ENCODE measurements at places on chromosomes 11 and 22.

- no peak for DNase-seq
Observed at GRCh38 chr22:43329061-43329460, 14.1 kb downstream of the SCUBE1 start.

DNA sequence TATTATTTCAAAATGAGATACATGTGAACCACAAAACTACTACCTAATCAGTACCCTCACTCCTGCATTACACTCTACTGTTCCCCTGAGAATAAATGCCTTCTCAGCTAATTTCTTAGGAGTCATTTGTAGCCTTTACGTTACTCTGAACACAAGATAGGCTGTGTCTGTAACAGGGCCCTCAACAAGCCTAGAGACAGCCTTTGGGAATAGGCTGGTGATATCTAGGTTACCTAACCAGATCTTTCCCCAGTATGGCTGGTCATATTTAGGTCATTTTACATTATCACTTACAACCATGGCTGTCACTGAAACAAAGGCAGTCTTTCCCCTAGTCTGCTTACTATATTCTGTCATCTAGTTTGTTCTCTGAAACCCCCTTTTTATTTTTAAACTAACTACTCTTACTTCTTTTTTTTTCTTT is 14.2 kb downstream of the ATM start:
- DNase-seq: no peak

GRCh38 chr11:127674754-127675153 is 674.2 kb upstream of the KIRREL3 start:
- no peak for DNase-seq

- DNase-seq: no peak
Observed at GRCh38 chr22:23263651-23264555, 83.6 kb downstream of the BCR start.

- no peak for DNase-seq
Observed at GRCh38 chr22:38935023-38935422, 22.4 kb upstream of the APOBEC3A start.

GRCh38 chr11:125289419-125290098 is 125.0 kb downstream of the PKNOX2 start:
- DNase-seq: no peak

DNA sequence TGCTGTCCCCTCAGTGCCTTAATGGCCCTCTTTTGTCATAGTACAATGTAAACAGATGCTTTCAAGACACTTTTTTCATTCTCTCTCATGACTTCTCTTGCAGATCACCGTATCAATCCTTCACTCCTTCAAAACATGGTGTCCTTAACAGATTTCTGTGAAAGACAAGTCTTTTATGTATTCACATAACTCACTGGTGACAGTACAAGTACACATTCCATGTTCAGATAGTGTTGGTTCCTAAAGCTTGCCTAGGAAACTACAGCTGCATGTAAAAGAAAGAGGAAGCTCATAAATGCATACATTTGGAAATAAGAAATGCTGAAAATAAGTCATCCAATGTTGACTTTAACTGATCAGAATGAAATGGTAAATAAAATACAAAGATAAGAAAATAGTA is 5.0 kb upstream of the OR52E6 start:
- DNase-seq: no peak

DNA sequence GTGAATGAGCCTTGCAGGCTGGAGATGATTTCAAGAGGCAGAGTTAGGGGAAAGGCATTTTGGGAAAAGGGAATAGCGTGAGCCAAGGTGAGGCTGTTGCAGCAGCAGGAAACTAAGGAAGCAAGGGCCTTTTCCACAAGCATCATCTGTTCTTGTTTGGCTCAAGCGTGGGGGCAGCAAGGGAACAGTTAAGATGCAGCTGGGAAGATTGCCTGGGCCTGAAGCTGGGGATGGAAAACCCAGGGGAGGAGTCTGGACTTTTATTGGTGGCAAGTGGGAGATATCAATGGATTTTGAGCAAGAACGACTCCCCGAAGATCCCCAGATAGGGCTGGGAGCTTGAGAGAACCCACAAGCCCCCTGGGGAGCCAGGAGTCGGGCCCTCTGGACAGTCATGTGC is 27.3 kb upstream of the PICK1 start:
- no peak for DNase-seq

- DNase-seq: no peak
Observed at GRCh38 chr11:19715373-19715772, 2.7 kb downstream of the NAV2 start.

DNA sequence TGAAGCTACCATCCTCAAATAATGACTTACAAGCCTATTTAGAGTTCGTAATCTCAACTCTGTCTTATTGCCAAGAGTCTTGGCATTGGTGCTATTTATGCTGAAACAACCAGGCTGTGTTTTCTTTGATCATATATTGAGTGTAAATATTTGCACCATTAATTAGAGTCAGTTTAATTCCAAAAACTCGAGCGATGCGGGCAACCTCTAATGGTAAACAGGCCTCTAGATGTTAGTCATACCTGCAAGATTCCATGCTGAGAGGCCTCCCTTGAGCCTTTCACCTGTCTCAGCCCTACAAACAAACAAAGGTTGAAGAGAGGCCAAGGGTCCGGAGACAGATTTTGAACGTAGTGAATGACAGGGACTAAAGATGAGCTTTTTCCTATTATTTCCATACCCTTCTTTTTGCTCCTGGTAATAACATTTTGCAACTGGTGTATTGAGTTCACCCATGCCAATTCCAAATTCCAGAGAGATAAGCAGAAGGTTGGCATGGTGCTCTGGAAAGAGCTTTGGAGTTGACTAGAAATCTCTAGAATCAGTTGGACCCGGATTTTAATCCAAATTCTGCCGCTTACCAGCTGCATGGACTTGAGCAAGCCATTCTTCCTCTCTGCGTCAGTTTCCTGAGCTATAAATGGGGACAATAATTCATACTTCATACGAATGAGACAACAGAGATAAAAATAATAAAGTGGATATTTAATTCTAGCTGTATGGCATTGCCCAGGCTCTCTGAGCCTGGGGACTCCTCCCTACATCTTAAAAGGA is 99.1 kb upstream of the ANO1 start:
- DNase-seq: no peak

DNA sequence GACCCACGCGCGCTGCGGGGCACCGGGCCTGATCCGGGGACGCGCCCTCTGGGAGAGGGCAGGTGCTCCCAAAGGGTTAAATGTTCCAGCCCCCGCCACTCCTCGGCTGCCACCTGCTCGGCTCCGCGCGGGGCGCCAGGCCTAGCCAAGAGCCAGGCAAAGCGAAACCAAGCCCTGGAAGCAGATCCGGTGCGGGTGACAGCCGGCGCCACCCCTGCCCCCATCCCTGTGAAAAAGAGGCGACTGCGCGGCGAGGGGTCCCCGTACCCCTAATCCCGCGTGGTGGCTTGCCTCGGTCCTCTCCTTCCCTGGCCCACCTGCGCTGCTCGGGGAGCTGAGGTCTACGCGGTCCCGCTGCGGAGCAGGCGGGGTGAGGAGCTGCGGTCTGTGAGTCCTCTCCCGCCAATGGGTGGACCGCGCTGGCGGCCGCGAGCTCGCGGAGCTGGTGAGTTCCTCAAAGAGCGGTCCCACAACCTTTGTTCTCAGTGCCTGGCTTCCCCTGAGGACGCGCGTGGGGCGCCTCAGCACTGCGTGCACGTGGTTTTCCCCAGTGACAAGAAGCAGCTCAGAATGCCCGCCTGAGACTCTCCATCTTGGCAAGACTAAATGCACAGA is at the start of gene ME3:
TSS of gene ME3 (minus strand) at position 610 of the 615 bp plus-strand sequence.
- no peak for DNase-seq

DNA sequence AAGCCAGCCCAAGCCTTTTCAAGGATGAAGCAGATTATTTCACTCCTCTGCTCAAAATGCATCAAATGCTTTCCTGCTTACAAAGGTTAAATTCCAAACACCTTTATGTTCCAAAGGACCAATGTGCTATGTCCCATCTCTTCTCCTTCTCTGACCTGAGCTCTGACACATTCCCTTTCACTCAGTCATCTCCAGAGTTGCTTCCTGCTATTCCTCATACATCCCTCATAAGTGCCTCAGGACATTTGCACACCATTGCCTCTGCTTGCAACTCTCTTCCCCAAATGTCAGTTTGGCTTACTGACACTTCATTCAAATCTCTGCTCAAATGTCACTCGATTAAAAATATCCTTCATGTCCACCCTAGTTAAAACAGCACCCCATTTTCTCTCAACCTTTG is 53.3 kb upstream of the BMAL1 start:
- no peak for DNase-seq

- no peak for DNase-seq
Observed at GRCh38 chr11:18066626-18067025, 20.6 kb upstream of the TPH1 start.

DNA sequence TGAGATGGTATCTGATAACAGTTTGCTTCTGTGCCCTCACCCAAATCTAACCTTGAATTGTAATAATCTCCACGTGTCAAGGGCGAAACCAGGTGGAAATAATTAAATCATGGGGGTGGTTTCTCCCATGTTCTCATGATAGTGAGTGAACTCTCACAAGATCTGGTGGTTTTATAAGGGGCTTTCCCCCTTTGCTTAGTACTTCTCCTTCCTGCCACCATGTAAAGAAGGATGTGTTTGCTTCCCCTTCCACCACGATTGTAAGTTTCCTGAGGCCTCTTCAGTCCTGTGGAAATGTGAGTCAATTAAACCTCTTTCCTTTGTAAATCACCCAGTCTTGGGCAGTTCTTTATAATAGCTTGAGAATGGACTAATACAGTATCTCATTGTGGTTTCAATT is 8.5 kb upstream of the OVCH2 start:
- DNase-seq: no peak

DNA sequence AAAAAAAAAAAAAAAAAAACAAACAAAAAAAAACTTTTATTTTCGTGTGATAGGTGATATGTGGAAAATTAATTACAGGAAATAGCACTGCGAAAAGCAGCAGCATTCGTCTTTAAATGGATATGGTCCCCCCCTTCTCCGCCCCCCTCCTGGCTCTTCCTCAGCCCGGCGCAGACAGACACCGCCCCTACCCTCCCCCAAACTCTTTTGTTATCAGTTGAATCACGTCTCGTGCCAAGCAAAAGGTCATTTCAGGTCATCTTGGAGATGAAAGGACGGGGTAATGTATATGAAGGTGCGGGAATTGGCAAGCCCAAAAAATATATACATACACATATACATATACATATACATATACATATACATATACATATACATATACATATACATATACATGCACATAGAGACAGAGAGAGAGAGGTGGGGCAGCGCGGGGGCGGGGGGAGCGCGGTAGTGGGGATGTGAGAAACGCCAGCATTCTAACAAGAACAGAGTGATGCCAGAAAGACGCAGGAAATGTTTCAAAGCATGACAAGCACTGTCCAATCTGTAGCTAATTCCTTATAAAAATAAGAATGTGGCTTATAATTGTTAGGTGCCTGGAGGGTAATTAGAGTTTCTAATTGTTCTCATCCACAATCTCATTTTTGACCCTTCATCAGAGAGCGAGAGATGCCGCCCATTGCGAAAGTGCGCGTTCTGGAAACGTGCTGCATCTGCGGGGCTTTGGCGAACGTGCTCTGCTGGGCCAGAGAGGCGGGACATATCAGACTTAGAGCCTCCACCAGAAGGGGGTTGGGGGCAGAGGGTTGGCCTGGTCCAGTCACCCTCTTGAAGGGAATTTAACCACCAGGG is 214.5 kb upstream of the UBASH3B start:
- DNase-seq: no peak

DNA sequence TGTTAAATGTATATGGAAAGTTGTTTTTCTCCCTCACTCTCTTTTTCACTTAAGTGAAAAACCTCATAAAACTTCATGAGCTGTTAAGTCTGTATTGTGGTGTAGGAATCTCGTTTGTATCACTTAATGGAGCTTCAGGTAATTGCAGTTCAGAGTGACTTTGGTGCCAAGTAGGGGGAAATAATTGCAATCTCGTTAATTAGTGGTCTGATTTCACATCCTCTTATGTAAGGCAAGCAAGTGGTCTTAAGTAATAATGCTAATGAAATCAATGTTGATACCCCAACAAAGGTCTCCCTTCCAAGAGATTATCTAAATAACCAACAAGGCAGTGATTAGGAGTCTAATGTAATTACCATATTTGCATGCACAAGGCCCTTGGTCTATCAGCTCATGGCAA is 174.2 kb upstream of the SORL1-AS1 start:
- DNase-seq: no peak
